ENCODE measurements at places on chromosomes 6 and 20.

DNA sequence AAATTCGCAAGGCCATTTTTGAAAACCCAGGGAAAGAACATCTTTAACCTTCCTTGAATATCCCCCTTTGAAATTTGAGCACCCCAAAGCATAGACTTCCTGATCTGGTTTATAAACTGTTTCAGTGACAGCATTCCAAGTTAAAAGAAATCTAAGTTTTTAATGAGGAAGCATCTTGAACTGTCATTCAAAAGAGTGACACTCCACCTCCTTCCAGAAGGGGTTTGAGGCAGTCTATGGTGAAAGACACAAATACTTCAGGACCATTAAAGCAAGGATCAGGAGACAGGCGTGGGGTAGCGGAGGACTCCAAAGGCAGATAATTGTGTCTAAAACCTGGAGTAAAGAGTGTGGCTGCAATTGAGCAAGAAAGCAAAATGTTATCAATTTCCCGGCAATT is 691 bp downstream of the GHRH start:
- DNase-seq = no peak

DNA sequence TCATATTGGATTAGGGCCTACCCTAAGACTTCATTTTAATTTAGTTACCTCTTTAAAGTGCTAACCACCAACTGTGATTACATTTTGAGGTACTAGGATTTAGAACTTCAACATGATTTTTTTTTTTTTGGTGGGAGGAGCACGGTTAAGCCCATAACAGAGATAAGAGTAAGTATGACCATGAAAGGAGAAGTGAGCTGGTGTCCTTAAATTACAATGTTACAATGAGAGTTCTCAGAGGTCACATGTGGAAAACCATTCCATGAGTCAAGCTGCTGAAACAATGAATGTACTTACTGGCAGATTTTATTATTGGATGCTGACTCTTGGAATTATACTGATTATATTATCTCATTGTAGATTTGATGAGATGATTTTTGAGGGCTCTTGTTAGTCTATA is 779.3 kb upstream of the CITED2 start:
- no peak for DNase-seq

- DNase-seq = no peak
These were observed 151.6 kb downstream of the SYNDIG1 start for GRCh38 chr20:24620937-24621519.

- no peak for DNase-seq
These were observed 3.0 kb downstream of the DDO start for GRCh38 chr6:110412360-110412759.

GRCh38 chr6:163260911-163261310 is 153.6 kb upstream of the QKI start:
- DNase-seq = no peak

DNA sequence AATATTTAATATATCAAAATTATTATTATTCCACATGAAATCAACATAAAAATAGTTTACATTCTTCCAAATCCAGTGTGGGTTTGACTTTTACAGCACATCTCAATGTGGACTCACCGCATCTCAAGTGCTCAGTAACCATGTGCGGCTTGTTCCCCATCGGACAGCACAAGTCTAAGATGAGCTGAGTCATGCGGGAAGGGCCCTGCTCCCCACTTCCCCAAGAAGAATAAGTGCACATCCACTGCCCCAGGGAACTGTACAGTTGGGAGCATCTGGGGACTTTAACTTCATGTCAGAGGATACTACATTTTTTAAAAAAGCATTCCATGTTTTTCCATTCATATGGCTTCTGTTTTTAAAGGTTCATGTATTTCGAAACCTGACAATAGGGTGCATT is 325.6 kb downstream of the BTBD3 start:
- DNase-seq = no peak

- DNase-seq = no peak
These were observed 7.2 kb downstream of the CCR6 start for GRCh38 chr6:167130008-167130677.
